CD4-positive, alpha-beta T cell treated with Interleukin-12 subunit alpha and Interleukin-12 subunit beta, for 1 hour (primary cell): ENCODE measurements at places on chromosomes 7 and 10.

DNA sequence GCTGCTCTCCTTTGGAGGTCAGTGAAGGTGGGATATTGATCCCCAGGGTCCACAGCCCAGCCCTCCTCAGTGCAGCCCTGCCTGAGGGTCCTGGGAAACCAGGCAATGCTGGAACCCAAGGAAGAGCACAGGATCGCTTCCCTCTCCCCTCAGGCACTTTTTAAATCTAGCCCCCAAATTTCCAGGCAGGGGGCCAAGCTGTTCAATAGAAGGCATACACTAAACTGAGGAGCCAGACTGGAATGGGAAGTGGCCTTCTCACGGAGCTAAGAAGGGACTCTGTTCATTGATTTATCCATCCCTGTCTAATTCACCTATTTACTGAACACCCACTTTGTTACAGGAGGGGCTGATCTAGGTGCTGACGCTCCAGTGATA lies 60.3 kb downstream of the GLI3 start:
- DNase-seq = no peak

DNA sequence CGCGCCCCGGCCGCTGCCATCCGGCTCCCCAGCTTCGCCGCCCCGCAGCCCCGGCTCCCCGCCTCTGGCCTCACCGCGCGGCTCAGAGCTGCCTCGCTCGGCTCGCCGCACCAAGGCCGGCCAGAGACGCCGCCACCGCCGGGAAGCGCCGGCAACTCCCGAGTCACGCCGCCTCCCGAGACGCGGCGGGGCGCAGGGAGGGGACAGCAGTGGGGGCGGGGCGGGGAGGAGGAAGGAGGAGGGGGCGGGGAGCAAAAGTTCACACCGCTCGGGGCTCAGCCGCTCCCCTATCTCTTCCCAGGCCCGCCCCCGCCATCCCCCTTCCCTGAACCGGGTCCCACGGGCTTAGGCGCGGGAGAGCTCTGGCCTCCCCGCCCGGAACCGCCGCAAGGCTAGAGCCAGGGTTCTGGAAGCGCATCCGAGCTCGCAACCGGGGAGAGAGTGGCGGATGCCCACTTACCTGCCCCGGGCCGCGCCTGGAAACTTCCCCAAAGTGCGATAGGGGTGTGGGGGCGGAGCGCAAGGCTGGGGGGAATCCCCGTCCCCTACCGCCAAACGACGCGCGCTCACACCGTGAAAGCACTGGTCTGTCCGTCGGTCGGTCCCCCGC lies 1.0 kb downstream of the CHST15 start:
- peak; percentile 29 for DNase-seq

GRCh38 chr7:50664937-50665336 lies 99.7 kb upstream of the DDC start:
- DNase-seq = no peak

GRCh38 chr10:58764087-58764747 lies 251.5 kb downstream of the BICC1 start:
- no peak for DNase-seq

GRCh38 chr10:113511419-113511818 lies 41.4 kb upstream of the HABP2 start:
- DNase-seq = no peak

- peak; percentile 54 for DNase-seq
Observed at GRCh38 chr7:44995555-44996493, 4.2 kb upstream of the CCM2 start.

DNA sequence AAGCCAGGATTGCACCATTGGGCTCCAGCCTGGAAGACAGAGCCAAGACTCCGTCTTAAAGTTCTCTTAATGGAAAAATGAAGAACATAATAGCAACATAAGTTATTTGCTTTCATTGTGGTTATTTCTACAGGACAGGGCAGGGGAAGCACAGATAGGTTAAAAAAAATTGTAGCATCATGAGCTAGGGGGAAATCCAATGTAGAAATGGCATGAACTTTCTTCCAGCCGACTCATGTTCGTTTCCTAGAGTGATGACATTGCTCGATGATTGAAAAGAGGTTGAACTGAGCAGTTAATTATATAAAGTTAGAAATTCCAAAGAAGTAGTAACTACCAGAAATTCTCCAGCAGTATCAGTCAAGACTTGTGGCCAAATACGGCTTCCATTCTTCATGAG lies 64.9 kb downstream of the DAGLB start:
- no peak for DNase-seq

- no peak for DNase-seq
Observed at GRCh38 chr7:43757073-43757720, 1.3 kb upstream of the BLVRA start.

- no peak for DNase-seq
Observed at GRCh38 chr7:51426163-51426562, 109.6 kb upstream of the COBL start.

GRCh38 chr10:43197834-43198681 lies 59.8 kb downstream of the CSGALNACT2 start:
- DNase-seq = no peak

- DNase-seq = no peak
Observed at GRCh38 chr10:101575580-101576210, 12.4 kb downstream of the POLL start.

DNA sequence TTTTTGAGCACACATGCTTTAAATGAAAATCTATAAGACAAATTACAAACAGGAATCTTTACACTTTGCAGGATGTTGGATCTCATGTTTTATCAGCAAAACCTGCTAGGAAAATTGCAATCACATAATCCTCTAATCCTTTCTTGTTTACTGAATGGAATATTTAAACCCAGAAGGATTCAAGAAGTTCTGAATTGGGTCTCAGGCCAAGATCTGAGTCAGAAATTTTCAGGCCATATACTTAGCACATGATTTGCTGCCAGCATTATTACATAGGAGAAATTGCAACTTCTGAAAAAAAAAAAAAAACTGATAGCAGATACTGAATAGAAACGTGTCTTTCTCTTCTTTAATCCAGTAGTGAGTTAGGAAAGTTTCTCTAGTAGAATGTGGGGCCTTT lies 1005.3 kb upstream of the POT1 start:
- no peak for DNase-seq

- DNase-seq = no peak
Observed at GRCh38 chr10:29228562-29228961, 60.3 kb upstream of the LYZL1 start.

- no peak for DNase-seq
Observed at GRCh38 chr7:96187735-96188134, 134.2 kb downstream of the SLC25A13 start.

DNA sequence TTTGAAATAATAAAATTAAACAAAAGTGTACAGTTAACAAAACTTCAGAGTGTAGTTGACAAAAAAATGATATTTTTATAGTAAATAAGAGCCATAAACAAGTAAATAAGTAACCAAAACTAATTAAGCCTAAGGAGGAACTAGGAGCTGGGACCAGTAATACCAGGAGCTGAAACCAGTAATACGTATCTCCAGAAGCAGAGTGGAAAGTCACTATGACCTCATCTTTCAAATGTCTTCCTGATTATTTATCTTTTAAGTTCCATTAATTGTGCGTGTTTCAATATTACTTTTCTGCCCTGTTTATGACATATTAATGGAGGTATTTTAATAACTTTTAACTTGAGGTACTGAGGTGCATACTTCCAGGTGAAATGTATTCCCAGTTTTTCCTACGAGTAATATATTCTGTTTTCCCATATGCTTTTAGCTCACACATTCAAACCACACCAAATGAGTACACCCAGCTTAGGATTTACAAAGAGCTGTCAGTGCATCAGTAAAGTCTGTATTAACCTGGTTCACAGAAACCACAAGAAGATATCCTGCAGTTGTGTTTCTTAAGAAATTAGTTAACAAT lies 283.7 kb upstream of the HGF start:
- DNase-seq = no peak

DNA sequence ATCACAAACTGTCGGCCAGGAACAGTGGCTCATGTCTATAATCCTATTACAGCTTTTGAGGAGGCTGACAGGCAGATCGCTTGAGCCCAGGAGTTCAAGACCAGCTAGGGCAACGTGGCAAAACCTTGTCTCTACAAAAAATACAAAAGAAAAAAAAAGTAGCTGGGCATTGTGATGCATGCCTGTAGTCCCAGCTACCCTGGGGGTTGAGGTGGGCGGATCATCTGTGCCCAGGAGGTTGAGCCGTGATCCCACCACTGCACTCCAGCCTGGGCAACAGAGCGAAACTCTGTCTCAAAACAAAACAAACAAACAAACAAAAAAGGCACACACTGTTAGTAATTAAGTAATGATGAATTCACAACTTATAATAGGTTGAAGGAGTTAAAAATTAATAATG lies 441.5 kb upstream of the PCDH15 start:
- DNase-seq = no peak

DNA sequence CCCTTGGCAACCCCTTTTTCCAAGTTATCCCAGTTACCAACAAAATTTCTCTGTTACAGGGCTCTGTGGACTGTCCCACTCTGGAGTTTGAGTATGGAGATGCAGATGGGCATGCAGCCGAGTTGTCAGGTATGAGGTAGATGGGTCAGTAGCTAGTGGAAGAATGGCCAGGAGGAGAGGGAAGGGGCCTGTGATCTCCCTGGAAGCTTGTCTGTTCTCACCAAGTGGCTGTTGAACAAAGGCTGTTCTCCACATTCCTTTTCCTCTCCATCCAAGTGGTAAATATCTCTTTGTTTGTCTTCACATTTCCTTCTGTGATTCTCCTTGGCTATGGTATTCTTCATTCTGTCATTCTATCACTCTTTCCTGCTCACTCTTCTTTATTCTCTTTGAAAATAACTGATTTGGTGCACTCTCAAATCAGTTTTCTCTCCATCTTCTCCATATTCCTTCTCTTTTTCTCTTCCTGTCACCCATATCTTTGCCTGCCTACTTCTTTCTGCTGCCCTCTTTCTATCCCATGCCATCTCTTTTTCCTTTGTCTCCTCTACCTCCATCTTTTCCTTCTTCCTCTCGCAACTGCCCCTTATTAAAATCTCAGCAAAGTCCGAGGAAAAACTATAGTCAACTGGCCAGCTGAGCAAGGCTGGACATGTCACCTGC lies 5.9 kb downstream of the STRIP2 start:
- no peak for DNase-seq

DNA sequence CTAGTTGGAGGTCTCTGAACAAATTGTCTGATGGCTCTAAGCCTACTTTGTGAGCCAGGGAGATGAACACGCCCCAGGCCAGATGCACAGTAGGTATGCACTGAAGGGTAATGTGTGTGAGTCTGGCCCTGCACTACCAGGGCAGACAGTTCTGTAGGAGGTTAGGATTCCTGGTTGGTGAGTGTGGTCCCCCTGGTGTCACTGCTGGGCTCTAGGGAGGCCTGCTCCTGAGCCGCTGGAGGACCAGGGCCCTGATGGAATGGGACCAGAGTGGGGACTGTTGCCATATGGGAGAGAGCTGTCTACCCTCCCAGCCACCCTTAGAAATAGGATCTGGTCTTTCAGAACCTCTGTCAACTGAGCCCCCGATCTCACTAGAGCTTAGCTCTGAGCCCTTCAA lies 42.0 kb downstream of the CDH23 start:
- no peak for DNase-seq

DNA sequence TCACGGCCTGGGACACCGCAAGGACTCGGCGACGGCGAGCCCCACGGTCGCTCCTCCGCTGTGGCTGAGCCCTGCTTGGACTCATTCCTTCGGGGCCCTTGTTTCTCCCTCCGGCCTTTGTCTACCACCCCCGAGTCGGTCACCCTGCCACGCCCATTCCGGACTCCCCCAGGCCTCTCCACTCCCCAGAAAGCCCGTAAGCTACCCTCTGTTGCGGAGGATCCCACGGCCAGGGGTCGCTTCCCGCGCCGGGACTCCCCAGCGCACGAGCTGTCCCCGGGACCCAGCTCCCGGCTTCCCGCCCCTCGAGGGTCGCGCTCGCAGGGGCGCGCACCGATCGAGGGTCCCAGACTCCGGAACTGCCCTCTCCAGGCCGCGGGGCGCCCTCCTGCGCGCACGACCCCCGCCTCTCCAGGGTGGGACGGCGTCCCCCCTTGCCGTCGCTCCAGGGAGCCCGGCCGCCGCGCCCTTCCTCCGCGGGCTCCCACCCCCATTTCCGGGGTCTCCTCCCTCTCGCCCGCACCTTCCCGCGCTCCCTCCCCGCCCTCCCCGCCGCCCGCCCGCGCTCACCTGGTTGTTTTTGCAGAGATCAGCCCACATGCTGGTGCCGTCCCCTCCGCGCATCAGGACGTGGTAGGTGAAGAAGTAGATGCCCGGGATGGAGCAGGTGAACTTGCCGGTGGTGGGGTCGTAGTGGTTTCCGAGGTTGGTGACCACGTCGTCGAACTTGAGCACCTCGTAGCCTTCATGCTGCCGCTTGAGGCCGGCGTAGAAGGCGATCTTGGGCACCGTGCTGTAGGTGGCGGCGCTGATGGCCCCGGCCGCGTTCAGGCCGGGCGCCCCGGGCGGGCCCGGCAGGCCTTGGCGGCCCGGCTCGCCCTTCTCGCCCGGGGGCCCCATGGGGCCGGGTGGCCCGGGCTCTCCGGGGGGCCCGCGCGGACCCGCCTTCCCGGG lies 1.5 kb downstream of the C1QL3 start:
- no peak for DNase-seq
